Neural progenitor cell (in vitro differentiated cells): ENCODE measurements at places on chromosomes 5 and 9.

DNA sequence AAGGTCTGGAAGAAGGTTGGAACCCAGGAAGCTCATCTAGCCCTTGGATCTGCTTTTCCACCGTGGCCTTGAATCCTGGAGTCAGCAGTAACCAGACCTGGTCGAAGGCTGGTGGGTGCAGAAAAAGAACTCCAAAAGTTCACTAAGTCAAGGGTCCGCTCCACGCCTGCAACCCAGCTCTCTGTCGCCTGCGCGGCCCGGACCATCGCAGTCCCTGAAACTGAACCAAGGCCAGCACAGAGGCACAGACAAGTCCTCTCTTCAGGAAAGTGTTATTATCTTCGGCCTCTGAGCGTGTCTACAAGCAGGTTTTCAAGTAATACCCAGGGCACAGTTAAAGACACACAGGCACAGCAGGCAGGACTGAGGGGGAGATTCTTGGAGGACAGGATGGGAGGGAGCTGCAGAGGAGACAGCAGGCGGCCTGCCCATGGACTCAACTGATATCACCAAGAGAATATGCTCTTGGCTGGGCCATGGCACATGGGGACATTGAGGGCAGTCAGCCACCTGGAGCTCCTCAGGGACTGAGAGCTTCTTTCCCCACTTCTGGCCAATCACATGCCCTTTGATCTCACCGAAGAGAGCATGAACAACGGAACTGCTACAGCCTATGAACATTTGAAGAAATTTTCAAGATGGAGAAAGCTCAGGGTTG is 45.8 kb upstream of the SEMA4D start:
- no peak overlapping the region for H3K27ac ChIP-seq
- no peaks in the 10 kb centered on the region for H3K4me1 ChIP-seq
- no peak for DNase-seq
- H3K36me3 ChIP-seq, result no peaks in the 10 kb centered on the region

DNA sequence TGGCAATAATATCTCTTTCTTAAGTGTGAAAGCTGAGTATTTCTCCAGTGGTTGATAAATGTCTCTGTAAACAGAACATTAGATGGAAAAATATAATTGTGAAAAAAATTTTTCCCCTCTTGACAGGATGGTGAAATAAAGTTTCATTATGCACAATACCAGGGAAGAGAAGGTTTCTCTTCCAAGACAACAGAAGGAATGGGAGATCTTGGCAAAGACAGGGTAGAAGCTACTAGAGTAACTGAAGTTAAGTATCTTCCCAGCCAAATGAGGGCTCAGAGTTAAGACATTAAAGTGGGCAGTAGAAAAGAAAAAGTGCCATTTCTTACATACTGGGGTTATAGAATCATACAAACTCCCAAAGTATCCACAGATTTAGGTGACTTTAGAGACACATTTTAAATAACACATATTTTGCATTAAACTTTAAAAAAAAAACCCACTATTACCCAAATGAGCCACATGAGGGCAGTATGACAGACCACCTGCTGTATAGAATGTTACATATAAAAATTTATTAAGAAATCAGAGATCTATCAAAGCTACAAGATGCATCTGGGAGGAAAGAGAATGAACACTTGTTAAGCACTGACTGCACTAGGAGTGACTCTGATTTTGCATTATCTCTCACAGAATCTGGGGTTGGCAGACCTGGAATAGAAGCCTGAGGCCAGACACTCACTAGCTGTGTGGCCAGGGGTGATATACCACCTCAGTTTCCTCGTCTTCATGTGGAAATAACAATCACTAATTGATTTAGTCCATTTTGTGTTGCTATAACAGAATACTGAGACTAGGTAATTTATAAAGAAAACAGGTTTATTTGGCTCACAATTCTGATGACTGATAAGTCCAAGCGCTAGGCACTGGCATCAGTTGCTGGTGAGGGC is 98.5 kb downstream of the ARSB start:
- no peak overlapping the region for H3K4me3 ChIP-seq
- H3K36me3 ChIP-seq, result no peaks in the 10 kb centered on the region

DNA sequence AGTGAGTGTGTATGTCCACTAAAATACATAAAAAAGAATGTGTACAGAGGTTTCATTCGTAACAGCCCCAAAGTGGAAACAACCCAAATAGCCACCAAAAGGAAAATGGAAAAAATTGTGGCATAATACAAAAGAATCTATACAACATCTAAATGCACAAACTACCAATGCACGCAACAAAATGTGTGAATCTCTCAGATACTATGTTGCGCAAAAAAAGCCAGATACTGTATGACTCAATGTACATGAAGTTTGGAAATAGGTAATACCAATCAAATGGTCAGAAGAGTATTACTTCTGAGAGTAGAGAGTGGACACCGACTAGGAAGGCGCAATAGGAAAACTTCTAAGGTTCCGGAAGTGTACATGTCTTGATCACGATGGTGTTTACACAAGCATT is 2.4 kb downstream of the XPA start:
- H3K27me3 ChIP-seq, result peaks cover 23% of the 10 kb centered on the region
- H3K4me1 ChIP-seq, result peaks cover 10% of the 10 kb centered on the region
- H3K4me3 ChIP-seq, result no peak overlapping the region

- no peak for DNase-seq
- no peaks in the 10 kb centered on the region for H3K4me1 ChIP-seq
- H3K4me3 ChIP-seq, result no peak overlapping the region
- no peaks in the 10 kb centered on the region for H3K36me3 ChIP-seq
- no peak overlapping the region for H3K27ac ChIP-seq
These were observed 68.1 kb downstream of the KIF4B start for GRCh38 chr5:155081618-155082017.

GRCh38 chr5:62662521-62662920 is 83.9 kb downstream of the LRRC70 start:
- no peak overlapping the region for H3K27ac ChIP-seq
- no peak for DNase-seq
- H3K27me3 ChIP-seq, result no peaks in the 10 kb centered on the region
- H3K36me3 ChIP-seq, result no peaks in the 10 kb centered on the region

DNA sequence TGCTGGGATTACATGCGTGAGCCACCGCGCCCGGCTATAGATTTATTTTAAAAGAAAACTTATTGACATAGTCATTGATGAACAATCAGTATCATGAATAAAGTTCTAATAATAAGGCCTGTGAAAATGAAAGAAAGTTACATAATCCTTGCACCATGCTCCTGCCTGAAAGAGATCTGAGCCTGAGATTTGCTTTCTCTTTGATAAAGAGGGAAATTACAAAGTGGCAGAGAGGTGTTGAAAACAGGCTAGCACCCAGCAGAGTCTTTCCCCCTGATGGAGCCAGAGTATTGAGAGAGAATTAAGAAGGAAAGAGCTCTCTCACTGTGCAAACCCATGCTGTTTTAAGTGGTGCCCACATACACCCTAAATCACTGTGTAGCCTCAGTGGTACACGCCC is 37.2 kb downstream of the SLC6A7 start:
- no peak for DNase-seq
- H3K4me3 ChIP-seq, result no peak overlapping the region
- H3K4me1 ChIP-seq, result no peaks in the 10 kb centered on the region
- H3K27me3 ChIP-seq, result no peaks in the 10 kb centered on the region

DNA sequence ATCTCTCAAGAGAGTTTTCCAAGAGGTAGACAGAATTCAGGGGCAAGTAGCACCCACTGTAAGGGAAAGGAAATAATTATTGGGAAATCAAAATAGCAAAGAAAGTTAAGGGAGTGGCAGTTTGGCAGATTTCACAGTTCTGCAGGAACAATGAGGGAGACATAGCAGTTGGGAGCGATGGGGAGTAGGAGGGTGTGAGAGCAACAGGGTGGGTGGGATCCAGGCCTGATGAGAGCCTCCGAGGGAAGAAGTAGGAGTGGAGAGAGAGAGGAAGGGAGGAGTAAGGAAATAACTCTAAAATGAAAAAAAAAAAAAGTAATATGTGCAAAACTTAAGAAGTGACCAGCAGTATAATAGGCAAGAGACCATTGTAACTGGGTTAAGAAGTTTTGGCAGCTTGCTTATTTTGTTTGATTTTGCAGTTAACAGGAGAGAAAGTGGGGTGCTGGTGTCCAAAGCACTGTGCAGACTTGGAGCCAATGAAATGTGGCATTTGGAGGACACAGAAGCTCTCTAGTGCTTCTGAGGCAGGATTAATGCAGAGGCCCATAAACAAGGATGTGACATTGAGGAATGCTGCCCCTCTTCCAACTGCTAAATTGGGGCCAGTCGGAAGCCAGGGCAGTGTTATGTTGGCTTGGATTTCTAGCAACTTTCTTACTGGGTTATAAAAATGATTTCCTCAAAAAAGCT is 10.2 kb downstream of the TNFAIP8 start:
- no peaks in the 10 kb centered on the region for H3K27me3 ChIP-seq
- H3K4me1 ChIP-seq, result no peaks in the 10 kb centered on the region
- H3K36me3 ChIP-seq, result no peaks in the 10 kb centered on the region
- DNase-seq, result no peak
- H3K4me3 ChIP-seq, result no peak overlapping the region
- H3K27ac ChIP-seq, result no peak overlapping the region

- H3K4me3 ChIP-seq, result no peak overlapping the region
- H3K27me3 ChIP-seq, result no peaks in the 10 kb centered on the region
- H3K27ac ChIP-seq, result no peak overlapping the region
- no peaks in the 10 kb centered on the region for H3K4me1 ChIP-seq
- DNase-seq, result peak; percentile 81
These were observed 63.0 kb upstream of the CTSL start for GRCh38 chr9:87662808-87663528.

GRCh38 chr5:33696411-33696810 is 195.4 kb downstream of the ADAMTS12 start:
- no peaks in the 10 kb centered on the region for H3K27me3 ChIP-seq
- H3K27ac ChIP-seq, result peak overlapping the region; percentile 21
- no peak for DNase-seq
- H3K4me1 ChIP-seq, result peaks cover 19% of the 10 kb centered on the region

DNA sequence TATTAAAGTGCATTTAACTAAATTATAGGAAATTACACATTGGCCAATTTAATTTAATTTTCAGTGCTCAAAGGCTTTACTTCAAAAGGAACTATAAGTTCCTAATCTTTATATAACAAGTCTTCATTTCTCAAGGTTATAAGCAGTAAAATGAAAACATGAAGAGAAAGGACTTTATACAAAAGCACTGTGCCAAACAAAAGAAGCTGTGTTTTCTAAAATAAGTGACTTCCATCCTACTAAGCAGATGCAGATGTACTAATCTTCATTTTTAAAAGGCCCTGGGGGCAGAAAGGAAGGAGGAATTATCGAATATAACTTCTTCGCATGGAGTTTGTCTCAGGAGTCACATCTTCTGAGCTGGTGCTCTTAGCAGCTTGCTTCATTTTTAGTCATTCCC is 81.4 kb downstream of the SHC3 start:
- H3K4me1 ChIP-seq, result no peaks in the 10 kb centered on the region
- H3K36me3 ChIP-seq, result no peaks in the 10 kb centered on the region
- H3K4me3 ChIP-seq, result no peak overlapping the region
- no peaks in the 10 kb centered on the region for H3K27me3 ChIP-seq

GRCh38 chr9:123282362-123283047 is 14.1 kb upstream of the STRBP start:
- no peak overlapping the region for H3K27ac ChIP-seq
- H3K36me3 ChIP-seq, result no peaks in the 10 kb centered on the region
- H3K4me3 ChIP-seq, result no peak overlapping the region
- H3K27me3 ChIP-seq, result no peaks in the 10 kb centered on the region
- peaks cover 25% of the 10 kb centered on the region for H3K4me1 ChIP-seq

DNA sequence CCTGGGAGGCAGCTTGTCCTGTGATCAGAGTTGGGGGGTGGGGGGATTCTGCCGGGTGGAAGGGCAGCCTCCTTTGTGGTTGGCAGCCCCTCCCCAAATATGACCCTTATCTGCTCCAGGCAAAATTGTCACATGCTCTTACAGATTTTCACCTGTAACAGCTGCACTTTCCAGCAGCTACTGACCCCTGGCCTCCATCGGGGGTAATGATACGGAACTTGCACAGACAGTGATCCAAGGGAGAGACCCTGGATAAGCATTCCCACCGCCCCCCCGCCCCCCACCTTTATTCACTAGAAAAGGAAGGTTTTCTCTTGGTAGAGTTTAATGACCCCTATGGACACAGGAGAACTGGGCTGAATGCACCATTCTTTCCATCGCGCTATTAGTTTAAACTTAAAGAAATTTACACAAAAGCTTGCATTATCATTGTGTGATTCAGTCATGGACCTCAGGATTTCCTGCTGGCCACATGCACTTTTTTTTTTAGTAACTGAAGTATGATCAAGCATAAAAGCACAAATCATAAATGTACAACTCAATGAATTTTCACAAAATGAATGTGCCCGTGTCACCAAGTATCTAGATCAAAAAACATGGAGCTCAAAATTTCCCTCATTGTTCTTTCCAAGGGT is 10.7 kb upstream of the ZBTB34 start:
- no peaks in the 10 kb centered on the region for H3K27me3 ChIP-seq
- H3K4me3 ChIP-seq, result no peak overlapping the region
- H3K36me3 ChIP-seq, result no peaks in the 10 kb centered on the region
- peaks cover 15% of the 10 kb centered on the region for H3K4me1 ChIP-seq

- no peaks in the 10 kb centered on the region for H3K4me1 ChIP-seq
- DNase-seq, result peak; percentile 66
- peak overlapping the region; percentile 54 for H3K4me3 ChIP-seq
- H3K27ac ChIP-seq, result no peak overlapping the region
- no peaks in the 10 kb centered on the region for H3K36me3 ChIP-seq
These were observed 73.8 kb upstream of the ITGA2 start for GRCh38 chr5:52915176-52915875.

GRCh38 chr5:154084062-154084639 is 45.4 kb downstream of the MFAP3 start:
- H3K4me3 ChIP-seq, result no peak overlapping the region
- H3K4me1 ChIP-seq, result peaks cover 53% of the 10 kb centered on the region
- peak; percentile 30 for DNase-seq
- peak overlapping the region; percentile 33 for H3K27ac ChIP-seq
- no peaks in the 10 kb centered on the region for H3K27me3 ChIP-seq
- H3K36me3 ChIP-seq, result no peaks in the 10 kb centered on the region

- H3K4me1 ChIP-seq, result no peaks in the 10 kb centered on the region
- H3K27ac ChIP-seq, result no peak overlapping the region
- no peaks in the 10 kb centered on the region for H3K36me3 ChIP-seq
- no peaks in the 10 kb centered on the region for H3K27me3 ChIP-seq
- no peak for DNase-seq
- H3K4me3 ChIP-seq, result no peak overlapping the region
These were observed 308.7 kb downstream of the MED10 start for GRCh38 chr5:6069496-6070185.

DNA sequence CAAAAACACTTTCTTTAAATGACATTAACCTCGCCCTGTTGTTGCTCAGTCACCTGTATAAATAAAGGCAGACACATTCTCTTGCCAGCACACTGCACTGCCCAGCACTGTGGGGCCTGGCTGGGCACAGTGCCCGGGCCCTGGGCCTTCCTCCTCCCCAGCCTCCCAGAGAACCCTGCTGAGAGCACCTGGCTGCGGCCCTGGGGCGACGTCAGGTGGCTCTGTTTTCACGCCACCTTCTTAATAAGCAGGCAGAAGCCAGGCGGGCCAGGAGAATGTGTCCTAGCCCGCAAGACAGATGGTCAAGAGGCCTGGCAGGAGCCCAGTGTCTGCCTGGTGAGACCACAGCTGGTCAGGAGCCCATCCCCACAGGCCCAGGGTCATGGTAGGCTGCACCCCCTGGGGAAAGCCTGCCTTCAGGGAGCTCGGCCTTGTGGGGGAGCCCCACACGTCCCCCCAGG is 8.2 kb upstream of the AGPAT2 start:
- no peaks in the 10 kb centered on the region for H3K27me3 ChIP-seq
- H3K27ac ChIP-seq, result no peak overlapping the region
- H3K36me3 ChIP-seq, result no peaks in the 10 kb centered on the region
- DNase-seq, result no peak
- H3K4me3 ChIP-seq, result no peak overlapping the region
- peaks cover 11% of the 10 kb centered on the region for H3K4me1 ChIP-seq

- H3K4me3 ChIP-seq, result no peak overlapping the region
- H3K36me3 ChIP-seq, result no peaks in the 10 kb centered on the region
- peaks cover 13% of the 10 kb centered on the region for H3K4me1 ChIP-seq
- no peak for DNase-seq
- H3K27me3 ChIP-seq, result no peaks in the 10 kb centered on the region
These were observed 10.9 kb downstream of the PHF2 start for GRCh38 chr9:93587284-93587650.
